ENCODE measurements at places on chromosomes 5 and 9. TPM values are rescaled to one million over a fixed set of nuclear protein-coding genes. Genes with fewer than 3 reads are reported as not detected.

DNA sequence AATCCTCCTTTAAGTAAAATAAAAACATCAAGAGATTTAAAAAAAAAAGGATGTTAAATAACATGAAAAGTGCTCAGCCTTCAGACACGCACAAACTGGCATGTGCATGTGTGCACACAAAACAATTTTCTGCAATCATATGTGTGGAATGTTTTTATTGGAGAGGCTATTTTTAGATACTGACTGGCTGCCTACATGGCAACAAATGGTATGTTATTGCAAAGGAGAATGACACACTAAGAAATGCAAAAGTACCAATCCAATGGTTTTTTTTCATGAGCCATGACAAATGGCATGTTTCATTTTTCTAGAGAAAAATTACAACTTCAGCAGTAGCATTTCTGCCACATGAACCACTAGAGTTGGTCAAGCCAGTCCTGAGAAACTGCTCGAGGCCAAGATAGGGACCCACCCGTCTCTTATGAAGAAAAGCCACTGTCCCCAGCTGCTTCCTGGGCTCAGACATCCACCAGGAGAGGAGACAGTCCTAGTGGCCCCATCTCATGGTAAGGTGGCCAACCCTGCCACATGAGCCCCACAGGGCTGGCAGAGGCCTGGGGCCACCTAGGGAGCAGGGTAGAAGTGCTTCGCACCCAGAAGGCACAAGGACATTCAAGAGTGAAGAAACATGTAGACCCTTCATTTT lies 116.4 kb downstream of the MYO10 start:
- DNase-seq = peak; percentile 76

DNA sequence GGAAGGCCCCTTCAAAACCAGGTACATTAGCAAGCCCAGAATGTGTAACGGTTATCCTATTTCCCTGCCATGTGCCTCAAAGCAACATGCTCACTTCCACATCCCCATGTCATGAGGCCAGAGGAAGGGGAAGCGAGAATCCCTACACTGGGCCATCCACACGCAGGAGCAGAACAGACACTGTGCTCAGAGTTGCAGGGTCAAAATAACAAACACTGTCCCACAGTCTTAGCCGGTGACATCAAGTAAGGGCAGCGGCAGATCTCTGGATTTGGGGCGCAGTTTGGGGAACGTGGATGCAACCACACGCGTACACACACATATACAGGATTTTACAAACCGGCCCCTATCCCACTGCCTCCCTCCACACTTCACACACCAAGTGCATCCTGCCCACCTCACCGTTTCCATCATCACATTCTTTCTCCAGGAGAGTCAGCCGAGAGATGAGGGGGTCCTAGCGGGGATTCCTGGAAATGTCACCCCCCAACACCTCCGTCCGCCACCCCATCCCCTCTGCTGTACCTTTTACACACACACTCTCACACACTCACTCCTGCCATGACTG lies 776 bp downstream of the APBA1 start:
- DNase-seq = no peak

DNA sequence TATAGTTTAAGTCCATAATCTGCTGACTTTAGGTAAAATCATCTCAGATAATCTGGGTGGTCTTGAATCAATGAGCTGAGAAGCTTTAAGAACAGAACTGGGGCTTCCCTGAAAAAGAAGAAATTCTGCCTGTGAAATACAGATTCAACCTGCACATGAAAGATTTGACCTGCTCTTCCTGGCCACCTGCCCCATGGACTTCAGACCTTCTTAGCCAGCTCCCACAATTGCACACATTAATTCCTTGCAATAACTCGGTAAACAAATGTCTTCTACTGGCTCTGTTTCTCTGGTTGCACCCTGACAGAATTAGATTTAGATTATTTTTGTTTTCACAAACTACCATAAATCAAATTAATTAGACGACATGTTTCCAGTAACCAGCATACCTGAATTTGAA lies 2117.9 kb upstream of the C9orf72 start:
- no peak for DNase-seq

The GPR151 gene
- total RNA-seq = not detected

Measured in astrocyte (in vitro differentiated cells and primary cell).